ENCODE measurements at places on chromosomes 4 and X.

DNA sequence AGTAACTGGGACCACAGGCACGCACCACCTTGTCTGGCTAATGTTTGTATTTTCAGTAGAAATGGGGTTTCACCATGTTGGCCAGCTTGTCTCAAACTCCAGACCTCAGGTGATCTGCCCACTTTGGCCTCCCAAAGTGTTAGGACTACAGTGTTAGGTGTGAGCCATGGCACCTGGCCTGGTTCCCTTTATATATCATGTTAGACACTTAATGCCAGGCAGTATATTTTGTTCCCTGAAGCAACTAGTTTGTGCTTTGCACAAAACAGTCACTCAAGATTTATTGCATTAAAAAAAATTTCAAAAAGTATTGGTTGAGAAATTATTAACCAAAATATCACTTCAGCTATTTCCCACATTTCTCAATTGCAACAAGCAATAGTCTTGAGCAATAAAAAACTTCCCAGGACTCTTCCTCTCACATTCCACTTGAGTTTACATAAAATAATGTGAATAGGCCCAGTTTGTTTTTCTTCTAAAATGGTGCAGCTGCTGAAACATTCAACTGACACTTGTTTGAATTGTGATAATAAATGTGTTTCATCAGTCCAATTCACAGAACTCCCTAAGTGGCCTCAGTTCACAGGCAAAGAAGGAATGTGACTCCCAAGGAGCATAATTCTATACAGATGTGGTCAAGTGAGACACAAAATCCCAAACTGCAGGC, 22.7 kb downstream of the CXCL1 start:
- no peak for DNase-seq

GRCh38 chr4:54107951-54108748, 8.2 kb downstream of the GSX2 start:
- DNase-seq: no peak

- no peak for DNase-seq
Measured at GRCh38 chr4:82123934-82124333, 249.9 kb downstream of the HNRNPD start.

DNA sequence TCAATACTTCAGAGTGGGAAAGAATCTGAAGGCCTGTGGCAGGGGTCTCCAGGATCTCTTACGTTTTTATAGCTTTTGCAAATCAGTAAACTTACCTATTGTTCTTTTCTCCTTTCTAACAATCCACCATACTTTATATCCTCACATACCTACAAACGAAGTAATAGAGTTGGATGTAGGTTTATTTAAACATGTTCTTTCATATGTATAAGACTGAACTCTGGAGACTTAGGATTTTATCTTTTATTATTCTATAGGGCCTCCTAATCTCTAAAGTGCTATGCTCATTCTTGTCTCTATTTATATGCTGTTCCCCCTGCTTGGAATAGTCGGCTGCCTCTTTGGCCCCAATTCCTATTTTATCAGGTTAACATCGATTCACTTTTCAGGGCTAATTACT, 43.8 kb upstream of the NUDT6 start:
- no peak for DNase-seq

- DNase-seq: no peak
Measured at GRCh38 chr4:2808001-2808400, 15.1 kb downstream of the SH3BP2 start.

DNA sequence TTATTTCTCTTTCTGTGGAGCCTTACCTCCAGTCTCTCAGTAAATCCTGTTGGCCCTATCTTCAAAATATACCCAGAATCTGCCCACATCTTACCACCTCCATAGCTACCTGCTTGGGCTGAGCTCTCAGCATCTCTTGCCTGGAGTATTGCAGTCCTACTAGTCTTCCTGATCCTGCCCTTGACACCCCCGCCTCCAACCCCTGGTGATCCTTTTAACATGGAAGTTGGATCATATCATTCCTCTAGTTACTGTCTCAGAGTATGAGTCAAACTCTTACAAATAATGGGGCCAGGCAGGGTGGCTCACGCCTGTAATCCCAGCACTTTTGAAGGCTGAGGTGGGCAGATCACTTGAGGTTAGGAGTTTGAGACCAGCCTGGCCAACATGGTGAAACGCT, 43.1 kb upstream of the SETD7 start:
- no peak for DNase-seq

GRCh38 chr4:55635741-55636655, at the start of gene NMU:
TSS of gene NMU (minus strand) at chr4:55636298. CDS start at chr4:55636192, 106 bp downstream.
- peak; percentile 65 for DNase-seq

GRCh38 chr4:76795243-76795642, 102.7 kb downstream of the SOWAHB start:
- DNase-seq: no peak

- DNase-seq: no peak
Measured at GRCh38 chr4:145618210-145618931, 814 bp upstream of the MMAA start.

- DNase-seq: peak; percentile 8
Measured at GRCh38 chr4:33133723-33134122, 2413.6 kb downstream of the PCDH7 start.

DNA sequence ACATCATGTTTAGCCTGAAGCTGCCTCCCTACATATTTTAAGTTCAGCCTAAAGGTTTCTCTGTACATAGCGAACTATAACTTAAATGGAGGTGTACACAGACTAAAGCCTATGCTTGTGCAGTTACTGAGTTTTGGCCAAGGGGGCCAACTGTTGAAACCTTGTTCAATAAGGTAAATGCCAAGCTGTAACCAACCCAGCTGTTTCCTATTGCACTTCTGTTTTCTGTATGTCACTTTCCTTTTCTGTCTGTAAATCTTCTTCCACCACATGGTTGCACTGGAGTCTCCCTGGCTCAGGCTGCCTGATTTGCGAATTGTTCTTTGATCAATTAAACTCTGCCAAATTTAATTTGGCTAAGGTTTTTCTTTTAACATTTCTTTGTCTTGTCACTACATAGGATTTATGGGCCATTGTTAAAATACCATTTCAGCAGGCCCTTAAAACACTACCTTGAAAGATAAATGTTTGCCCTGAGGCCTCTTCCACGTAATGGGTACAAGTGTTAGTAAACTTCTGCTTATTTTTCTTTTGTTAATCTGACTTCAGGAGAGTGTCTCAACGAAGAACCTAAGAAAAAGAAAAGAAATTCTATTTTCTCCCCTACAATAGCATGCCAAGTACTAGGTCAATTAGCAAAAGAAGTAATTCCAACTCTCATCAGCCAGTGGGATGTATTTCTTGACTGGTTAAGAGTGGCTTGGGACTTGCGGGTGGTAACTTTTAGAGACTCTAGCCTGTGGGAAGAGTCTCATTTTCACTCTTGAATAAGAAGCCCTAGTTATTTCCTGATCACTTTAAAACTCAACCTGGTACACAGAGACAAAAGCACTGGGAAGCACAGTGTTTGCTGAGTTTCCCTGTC, 45.7 kb upstream of the PRSS12 start:
- DNase-seq: no peak

- no peak for DNase-seq
Measured at GRCh38 chr4:140172960-140173359, 19.0 kb upstream of the MAML3 start.

DNA sequence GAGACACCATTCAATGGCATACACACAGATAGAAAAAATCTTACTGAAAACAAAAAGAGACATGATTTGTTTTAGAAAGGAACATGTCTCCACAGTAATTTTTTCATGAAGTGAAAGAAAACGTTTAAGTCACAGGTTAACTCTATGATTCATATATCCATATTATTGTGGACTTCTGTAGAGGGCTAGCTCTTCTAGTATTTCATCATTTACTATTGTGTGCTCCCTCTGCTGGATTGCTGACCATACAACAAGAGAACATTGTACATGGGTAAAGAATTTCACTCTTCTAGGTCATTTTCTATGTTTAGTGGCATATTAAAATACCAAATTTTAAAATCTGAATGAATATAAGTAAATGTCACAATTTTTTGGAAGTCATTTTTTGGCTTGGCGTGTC, 91.8 kb upstream of the POU3F4 start:
- DNase-seq: no peak

- DNase-seq: no peak
Measured at GRCh38 chr4:33437406-33437805, 2717.2 kb downstream of the PCDH7 start.

DNA sequence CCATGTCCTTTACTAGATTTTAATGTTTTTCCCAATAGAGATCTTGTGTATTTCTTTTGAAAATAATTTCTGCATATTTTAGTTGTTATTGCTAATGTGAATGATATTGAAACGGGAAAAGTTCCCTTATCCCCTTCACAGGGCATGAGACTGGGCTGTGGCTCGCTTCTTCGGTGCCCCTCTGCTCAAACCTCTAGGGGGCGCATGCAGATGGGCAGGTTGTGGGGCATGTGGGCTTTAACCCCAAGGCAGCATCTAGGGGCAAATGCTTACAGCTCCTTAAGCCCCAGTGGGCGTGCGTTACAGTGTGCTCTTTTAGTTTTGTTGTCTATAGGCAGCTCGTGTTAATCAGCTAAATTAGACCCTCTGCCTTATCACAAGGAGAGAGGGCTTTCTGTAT, 194.7 kb downstream of the OPHN1 start:
- DNase-seq: no peak

GRCh38 chr4:25767877-25768725, 94.7 kb downstream of the SEL1L3 start:
- DNase-seq: peak; percentile 63

All from NCI-H524 (cell line).